ENCODE measurements at places on chromosomes 6 and 20.

- DNase-seq, result no peak
Observed at GRCh38 chr20:38278763-38279162, 18.2 kb upstream of the KIAA1755 start.

GRCh38 chr20:41573955-41574354 lies 44.2 kb downstream of the CHD6 start:
- DNase-seq, result no peak

DNA sequence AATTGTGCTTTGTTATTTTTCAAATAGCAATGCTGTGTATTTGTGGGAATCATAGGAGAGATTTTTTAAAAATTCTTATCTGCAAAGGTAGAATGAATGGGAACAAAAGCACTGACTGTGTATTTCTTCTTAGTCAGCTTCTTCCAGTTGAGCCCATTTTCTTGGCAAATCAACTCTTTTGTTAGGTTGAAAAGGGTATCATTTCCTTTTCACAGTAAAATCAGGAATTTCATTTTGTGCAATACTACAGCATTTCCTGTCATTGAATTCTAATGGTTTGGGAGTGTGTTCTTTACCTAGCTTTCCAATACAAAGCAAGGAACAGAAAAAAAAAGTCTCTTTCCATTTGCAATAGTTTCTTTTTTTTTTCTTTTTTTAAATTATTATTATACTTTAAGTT lies 19.0 kb upstream of the EXOC2 start:
- DNase-seq, result no peak

DNA sequence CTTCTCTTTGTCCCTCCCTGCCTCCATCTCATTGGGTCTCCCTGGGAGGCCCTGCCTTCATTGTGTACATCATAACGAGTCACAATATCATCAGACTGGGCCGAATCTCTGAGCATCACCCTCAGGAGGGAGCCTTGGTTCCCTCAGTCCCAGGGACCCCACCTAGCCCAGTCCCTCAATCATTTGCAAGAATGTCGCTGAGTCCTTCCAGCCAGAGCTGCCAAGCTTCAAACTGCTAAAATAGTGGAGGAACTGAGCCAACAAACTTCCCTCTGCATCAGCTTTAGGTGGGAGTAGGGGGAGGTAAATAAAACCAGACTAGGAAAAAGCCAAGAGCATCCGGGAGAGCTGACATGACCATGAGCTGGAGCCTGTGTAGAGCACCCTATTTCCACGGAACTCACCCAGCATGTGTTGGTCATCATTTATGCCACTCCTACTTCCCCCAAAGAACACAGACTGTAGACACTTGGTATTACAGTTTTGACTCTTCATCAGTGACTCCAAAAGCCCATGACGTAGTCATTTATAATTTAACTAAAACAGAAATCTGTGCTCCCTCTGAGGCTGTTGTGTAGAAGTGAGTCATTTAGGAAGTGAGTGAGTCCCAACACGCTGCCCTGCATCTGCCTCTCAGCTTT lies 28.8 kb upstream of the IL17A start:
- no peak for DNase-seq

GRCh38 chr6:124881898-124882578 lies 80.2 kb upstream of the RNF217 start:
- no peak for DNase-seq

- no peak for DNase-seq
Observed at GRCh38 chr6:44034931-44035345, 92.3 kb downstream of the MRPL14 start.

DNA sequence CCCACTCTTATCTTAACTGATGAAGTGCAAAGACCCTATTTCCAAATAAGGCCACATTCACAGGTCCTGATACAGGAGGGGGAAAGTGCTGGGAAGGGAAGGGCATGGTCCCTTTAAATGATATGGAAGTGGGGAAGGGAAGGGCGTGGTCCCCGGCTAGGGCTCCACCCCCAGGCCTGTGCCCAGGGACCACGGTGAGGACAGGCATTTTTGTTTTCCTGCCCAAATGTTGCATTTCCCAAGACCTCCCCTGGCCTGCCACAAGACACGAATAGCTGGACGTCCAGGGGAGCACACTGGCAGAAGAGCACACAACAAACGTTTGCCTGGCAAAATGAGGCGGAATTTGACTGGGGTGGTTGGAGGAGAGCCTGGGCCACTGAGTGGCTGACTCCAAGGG lies 16.1 kb upstream of the HFE start:
- no peak for DNase-seq

DNA sequence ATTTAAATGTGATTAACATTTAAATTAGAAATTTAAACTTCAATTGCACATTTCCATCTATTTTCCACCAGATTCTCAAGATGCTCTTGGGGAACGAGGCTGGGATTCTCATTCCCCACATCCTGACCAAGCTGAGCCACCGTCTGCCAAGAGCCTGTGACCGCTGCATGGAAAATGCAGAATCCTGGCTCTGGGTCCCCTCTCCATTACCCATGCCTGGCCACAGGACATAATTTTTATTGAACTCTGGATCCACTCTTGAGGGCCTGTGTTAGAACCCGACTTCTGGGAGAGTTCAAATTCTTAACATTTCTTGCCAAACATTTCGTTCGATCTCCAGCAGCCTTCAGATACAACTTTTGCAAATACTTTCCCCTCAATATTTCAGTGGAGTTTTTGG lies 201.6 kb upstream of the SNX9 start:
- DNase-seq, result no peak

GRCh38 chr6:64502801-64503200 lies 867.2 kb downstream of the PHF3 start:
- no peak for DNase-seq

DNA sequence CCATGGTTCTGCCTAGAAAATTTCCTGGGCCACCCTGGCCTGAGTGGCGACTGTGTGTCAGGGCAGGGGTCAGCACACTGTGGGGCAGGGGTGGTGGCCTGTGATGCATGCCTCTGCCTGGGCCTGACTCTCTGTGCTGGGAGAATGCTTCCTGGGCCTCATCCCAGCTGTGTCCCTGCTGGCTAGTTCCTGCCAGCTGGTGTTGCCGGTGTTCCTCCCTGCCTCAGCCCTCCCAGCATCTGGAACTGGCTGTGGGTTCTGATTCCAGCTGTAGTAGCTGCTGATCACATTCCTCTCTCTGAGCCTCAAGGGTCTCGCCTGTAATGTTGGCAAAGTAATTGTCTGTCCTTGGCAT lies 101.5 kb downstream of the SYCP2 start:
- no peak for DNase-seq

- DNase-seq, result no peak
Observed at GRCh38 chr6:89357390-89357789, 4.9 kb upstream of the UBE2J1 start.

GRCh38 chr20:50655311-50655880 lies 35.9 kb downstream of the RIPOR3 start:
- DNase-seq, result no peak

- no peak for DNase-seq
Observed at GRCh38 chr20:41040855-41041254, 12.2 kb downstream of the TOP1 start.

DNA sequence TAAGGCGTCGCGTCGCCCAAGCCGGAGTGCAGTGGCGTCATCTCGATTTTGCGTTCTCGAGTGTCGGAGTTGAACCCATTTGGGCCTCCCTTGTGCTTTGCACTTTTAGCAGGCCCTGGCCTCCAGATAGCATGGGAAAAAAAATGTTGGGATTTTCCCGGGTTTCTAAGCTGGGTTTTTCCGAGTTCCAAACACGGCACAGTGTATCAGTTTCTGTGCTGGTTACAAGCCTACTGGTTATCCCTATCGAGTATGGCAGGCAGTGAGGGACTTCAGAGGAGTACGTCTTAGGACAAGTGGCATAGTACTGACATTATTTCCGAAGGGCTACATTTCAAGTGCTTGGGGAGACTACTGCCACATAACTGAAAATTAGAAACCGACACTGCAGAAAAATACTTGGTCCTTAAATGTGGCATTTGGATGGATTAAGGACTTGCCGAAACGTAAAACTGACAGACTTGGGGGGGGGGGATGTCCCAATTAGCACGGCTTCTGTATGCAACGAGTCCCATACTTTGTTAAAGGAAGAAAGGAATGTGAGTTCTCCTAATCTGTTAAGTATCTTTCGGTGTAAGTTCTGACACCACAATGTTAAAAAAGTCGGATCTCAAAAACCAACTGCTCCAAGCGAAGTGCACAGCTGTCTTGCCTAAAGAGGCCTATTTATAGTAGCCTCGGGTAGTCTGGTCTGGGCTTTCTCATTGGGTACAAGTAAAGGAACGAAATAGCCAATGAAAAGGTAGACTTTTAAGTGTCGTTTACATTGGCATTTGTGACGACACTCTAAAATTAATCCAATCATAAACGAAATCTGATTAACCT lies 70.2 kb downstream of the HFE start:
- DNase-seq, result peak; percentile 100

GRCh38 chr6:117907601-117908245 lies 659 bp downstream of the SLC35F1 start:
- DNase-seq, result peak; percentile 79

- no peak for DNase-seq
Observed at GRCh38 chr6:130611366-130611765, 215.8 kb upstream of the SMLR1 start.

DNA sequence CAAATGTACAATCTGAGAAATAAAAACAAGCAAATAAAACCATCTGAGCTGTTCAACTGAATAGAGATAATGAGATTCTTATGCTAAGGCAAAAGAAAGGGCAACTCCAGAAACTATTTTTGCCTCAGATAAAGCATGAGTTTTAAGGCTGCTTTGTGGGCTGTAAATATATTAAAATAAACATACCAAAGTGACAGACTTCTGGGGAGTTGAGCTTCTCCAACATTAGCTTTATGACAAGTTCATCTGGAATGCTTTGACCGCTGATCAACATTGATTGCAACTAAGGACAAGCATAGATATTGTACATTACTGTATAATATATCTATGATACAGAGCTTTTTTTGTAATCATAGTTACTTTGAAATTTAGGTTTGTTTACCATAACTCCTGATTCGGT lies 19.3 kb downstream of the AK9 start:
- no peak for DNase-seq

- DNase-seq, result no peak
Observed at GRCh38 chr6:33783781-33784520, 5.0 kb downstream of the LEMD2 start.

DNA sequence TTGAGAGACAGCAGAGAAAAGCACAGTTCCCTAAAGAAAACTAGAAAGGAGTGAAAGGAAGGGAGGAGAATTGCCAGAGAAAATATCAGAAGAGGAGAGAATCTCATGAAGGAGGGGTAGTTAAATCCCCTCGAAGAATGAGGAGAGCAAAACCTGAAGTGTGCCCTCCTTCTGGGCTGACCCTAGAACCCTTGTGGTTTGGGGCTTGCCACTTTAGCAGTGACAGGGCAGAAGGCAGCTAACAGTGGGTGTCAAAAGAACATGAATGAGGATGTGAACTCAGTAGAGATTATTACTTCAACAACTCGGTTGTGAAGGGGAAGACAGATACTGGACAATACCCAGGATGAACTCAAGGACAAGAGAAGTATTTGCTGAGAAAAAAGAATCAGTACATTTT lies 73.6 kb downstream of the RALGAPA2 start:
- DNase-seq, result no peak

DNA sequence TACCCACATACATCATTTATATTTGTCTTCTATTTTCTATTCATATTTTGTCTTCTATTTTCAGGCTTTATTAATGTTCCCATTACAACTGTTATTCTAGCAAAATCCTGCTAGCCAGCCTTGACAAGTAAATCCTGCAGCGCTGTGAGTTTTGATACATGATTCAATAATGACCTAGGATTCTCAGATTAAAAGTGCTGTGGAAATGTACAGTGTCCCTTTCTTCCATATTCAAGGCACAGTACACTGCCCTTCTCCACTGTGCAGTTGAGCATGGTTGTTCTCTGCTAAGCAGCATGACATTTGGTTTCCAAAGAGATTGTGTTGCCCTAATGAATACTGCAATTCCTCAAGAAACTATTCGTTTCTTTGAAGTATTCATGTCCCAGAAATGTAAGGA lies 5.8 kb upstream of the HEY2 start:
- no peak for DNase-seq

GRCh38 chr6:53918854-53919510 lies 124.2 kb downstream of the LRRC1 start:
- DNase-seq, result no peak

DNA sequence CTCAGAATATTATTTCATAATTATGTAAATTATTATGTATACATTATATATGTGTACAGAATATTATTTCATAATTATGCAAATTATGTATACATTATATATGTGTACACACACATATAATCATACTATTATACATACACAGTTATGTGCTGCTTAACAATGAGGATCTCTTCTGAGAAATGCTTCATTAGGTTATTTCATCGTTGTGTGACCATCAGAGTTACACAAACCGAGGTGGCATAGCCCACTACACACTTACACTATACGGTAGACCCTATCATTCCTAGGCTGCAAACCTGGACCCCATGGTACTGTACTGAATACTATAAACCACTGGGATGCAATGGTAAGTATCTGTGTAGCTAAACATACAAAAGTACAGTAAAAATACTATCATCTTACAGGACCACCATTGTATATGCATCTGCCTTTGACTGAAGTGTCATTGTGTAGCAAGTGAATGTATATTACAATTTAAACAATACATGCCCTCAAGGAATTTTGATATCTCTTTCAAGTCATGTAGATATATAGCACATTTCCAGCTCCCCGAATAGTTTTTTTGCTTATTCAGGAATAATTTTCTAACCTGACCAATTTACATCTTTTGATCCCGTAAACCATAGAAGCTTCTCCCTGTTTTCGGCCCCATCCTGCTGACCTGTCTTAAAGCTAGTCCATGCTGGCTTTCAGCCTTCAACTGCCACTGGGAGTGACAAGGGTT lies 71.2 kb downstream of the TMEM170B start:
- no peak for DNase-seq

- DNase-seq, result no peak
Observed at GRCh38 chr6:118886641-118887040, 7.3 kb upstream of the ASF1A start.

DNA sequence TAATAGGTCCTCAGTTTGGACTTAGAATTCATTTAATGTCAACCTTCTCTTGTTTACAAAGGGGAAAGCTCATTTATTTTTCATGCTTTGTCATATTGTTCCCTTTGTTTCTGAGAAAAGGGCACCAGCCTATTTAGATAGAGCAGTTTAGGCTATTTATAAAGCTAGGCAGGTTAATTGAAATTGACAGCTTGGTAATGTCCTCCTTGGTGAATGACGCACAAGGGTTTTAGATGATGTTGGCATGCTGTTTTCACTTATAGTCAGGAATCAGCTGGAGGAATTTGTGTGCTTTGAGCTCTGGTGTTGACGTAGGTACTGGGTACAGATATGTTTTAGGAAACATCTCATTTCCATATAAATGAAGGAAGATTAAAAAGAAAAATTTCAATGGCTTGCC lies 45.2 kb downstream of the BCKDHB start:
- DNase-seq, result no peak

DNA sequence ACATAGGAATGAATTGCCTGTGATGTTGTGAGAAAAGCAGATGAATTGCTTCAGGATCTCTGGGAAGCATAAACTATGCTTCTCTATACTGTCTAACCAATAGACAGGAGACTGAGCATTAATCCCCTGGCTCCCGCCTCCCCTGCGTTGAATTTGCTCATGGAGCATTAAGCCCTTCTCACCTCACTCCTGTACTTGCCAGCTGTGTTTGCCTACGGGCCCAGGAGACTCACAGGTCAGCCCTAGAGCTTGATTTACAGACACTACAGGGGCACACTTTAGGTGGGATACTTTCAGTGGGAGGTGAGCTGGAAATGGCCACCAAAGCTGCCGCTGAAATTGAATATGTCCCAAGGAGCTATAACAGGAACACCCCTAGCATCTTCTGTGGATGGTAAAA lies 418.7 kb downstream of the CBLN4 start:
- no peak for DNase-seq

GRCh38 chr6:28839443-28840120 lies 84.2 kb downstream of the TRIM27 start:
- peak; percentile 27 for DNase-seq

- DNase-seq, result no peak
Observed at GRCh38 chr6:53273370-53273769, 75.4 kb downstream of the ELOVL5 start.

All from NCI-H526 (cell line).